IMR-90 (cell line): ENCODE measurements at places on chromosomes 11 and 22. TPM values are rescaled to one million over a fixed set of nuclear protein-coding genes. Genes with fewer than 3 reads are reported as not detected.

- no peak for DNase-seq
These were observed 23.2 kb downstream of the TIMP3 start for GRCh38 chr22:32824531-32825312.

DNA sequence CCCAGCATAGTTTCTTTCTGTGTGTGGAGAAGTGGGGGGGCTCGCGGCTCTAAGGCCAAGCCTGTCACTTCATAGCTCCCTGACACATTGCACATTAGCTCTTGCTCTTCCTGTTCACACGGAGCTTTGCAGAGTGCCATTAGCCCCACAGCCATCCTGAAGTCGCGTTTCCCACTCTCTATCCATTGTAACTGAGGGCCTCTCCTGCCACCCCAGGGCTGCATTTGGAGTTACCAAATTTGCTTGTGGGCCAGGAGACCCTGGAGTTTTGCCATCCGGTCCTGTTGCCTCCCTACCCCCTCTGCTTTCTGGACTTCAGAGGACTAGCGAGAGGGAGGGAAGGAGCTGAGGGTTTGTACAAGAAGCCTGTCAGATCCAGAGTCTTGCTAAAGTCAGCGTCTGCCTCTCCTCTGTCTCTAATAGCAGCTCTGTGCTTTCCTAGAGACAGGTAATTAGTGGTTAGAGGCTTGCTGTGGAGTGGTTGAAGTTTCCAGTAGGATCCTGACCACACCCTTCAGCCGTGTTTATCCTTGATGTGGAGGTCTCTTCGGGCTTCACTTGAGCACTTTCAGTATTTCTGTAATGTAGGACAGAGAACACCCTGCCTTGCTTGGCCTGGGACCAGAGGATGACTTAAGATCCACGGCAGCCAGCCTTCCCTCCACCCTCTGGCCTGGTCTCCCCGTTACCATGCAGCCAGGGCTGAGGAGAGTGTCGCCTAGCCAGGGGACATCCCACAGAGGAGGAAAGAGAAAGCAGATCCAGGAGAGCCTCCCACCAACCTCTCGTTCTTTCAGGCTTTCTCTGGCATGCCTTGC is 14.1 kb downstream of the DCPS start:
- DNase-seq = peak; percentile 83

DNA sequence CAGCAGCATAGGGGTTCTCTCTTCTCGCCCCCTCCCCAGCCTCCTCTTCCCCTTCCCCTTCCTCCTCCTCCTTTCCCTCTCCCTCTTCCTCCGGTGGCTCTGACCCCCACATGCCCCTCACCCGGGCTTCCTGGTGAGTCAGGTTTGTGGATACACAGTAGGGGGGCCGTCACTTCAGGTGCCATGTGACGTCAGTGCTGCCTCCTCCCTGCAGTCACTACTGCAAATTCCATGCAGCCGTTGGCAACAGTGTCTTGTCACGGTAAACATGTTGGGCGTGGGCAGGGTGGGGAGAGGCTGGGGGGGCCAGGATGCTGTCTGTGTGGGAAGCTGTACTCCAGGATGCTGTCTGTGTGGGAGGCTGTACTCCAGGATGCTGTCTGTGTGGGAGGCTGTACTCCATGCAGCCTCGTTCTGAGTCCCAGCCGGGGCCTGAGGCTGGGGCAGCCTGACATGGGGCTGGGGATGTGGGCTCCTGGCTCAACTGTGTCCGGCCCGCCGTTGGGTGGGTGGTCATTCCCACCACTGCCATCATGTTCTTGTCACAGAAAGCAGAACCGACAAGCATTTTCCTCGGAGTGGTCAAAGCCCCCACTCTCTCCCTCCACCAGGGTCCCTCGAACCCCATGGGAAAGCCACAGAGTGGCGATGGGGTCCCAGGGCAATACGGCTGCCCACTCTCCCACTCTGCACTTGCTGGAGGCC is 2.4 kb upstream of the MUC2 start:
- DNase-seq = peak; percentile 71

DNA sequence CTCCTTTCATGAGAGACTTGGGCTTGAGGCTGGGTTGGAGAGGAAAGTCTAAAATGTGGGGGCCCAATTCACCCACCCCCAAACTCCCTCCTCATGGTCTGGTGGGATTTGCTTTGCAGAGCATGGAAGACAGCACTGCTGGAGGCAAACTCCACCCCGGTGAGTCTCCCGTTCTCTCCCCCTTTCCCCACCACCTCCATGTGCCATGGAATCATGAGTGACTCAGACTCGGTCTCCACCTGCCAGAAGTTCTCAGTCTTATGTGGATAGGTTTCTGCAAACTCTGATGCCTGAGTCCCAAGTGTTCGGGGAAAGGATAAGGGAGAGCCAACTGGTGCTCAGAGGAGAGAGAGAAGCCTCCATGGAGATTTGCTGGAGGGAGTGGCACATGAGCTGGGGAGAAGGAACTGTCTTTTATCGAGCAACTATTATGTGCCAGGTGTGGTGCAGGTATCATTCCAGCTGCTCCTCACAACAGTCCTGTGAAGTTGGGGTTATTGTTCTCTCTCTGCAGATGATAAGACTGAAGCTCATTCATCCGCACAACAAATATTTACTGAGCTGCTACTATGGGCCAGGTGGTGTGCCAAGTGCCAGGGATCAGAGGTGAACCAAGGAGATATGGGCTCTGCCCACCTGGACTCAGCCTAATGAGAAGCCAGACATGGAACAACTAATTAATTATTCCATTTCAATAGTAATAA is 6.6 kb downstream of the PLEKHB1 start:
- peak; percentile 10 for DNase-seq

The SLC2A11 gene
- 2.8 and 3.2 TPM in 2 replicates for total RNA-seq

DNA sequence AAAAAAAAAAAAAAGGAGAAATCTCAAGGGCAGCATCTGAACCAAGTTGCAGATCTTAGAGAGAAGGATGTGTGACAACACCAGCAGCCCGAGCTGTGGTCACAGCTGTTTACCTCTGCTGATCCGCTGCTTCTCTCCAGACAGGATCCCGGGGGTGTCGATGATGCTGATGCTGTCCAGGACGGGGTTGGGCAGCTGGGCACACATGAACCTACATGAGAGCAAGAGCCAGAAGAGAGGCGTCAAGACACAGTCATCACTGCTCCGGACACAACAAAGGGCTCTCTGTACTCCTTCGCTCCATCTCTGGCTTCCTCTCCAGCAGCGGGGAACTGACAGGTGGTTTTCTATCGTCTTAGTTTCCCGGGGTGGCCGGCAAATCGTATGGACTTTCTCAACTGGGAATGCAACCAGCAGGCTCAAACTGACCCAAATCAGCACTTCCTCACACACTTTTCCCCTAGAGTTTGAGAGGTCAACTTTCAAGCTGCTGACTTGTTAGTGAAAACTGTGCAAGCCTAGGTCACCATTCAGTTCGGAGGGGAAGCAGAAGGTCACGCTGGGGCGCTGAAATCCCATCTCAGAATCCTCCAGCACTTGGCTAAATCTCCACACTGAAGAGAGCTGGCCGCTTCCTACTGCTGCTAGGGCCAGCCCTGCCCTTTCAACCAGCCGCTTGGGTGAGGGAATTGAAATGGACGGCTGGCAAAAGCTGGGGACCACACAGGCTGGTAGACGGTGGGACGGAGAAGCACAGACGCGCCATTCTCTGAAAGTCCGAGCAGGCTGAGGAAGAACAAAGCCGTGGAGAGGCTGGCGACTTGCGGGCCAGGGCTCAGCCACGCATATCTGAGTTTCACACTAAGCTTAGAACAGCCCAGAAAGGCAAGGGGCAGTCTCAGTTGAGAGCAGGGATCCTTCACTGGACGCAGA is 3.8 kb downstream of the EHD1 start:
- peak; percentile 47 for DNase-seq

GRCh38 chr11:77125191-77125590 is 2.9 kb upstream of the MYO7A start:
- DNase-seq = no peak

DNA sequence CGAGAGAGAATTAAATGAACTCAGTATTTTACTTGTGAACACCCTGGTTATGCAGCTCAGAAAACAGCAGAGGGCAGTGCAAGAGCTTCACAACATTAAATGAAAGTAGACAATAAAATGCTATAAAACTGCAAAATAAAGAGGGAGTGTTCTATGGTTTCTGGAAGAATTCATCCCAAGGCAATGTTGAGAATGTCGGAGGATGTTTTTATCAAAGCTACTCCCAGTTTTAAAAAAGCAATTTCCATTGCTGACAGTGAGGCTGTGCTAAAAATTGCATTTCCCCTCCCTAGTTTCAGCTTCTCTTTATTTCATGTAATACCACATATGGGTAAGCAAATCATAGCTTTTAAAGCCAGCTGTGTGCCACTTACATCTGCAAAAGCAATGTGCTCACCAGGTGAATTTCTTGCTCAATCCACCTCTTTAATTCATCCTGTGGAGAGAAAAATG is 296.8 kb downstream of the RAB38 start:
- peak; percentile 57 for DNase-seq

The MIAT gene
- 0.54 and 1.1 TPM in 2 replicates for total RNA-seq

- DNase-seq = peak; percentile 53
These were observed 38.7 kb downstream of the CD82 start for GRCh38 chr11:44604171-44604581.
